CD4-positive, alpha-beta T cell treated with Interleukin-12 subunit alpha and Interleukin-12 subunit beta, for 1 hour (primary cell): ENCODE measurements at places on chromosomes 7 and 10.

DNA sequence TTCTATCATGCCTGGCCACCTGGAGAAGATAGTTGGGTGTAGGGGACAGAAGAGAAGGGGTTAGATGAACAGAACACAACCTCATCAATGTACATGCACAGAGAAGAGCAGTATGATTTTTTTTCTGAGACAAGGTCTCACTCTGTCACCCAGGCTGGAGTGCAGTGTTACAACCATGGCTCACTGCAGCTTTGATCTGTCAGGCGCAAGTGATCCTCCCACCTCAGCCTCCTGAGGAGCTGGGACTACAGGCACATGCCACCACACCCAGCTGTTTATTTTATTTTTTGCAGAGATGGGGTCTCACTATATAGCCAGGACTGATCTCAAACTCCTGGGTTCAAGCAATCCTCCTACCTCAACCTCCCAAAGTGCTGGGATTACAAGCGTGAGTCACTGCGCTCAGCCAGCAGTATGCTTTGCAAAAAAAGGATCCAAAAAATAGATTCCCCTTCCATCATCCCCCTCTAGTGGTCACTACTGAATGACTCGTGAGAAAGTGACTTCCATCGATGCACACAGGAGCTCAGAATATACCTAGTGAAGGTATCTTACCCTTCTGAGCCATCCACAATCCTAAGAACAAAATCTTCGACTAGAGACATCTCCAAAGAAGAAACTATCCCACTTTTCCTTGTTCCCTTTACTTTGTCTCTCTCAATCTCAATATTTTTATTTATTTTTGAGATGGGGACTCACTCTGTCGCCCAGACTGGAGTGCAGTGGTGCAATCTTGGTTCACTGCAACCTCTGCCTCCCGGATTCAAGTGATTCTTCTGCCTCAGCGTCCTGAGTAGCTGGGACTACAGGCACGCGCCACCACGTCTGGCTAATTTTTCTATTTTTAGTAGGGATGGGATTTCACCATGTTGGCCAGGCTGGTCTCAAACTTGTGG is 21.0 kb downstream of the ZCWPW1 start:
- DNase-seq, result peak; percentile 77

DNA sequence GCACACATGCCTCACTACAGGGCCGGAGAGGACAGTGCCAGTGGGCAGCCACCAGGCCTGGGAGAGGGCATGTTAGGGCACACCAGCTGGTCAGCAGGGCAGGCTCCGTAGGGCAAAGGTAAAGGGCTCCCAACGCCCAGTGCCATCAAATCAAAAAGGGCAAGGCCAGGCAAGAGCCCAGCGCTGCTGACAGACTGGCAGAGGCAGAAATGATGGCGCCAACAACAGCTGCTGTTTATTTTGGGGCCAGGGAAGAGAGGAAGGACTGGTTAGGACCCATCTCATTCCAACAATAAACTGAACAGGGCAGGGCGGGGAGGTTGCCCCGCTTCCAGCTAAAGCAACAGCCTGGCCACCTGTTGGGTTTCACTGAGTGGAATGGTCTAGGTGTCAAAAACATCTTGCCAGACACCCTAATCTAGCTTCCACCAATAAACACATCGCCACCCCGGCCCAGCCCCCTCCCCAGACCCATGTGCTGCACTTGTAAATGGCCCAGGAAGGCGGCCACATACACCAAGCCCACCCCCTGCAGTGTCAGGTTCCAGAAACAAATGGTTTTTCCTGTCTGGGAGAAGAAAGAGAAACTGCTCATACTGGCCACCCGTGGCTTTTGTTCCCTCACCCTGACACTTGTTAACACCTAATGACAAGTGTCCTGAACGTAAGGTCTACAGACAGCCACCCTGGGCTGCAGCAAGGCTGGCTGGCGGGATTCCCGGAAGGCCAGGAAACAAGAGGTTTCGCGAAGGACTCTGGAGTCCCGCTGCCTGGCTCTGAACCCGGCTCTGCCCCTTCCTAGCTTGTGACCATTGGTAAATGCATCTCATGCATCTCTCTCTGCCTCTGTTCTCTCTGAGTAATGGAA is 15.3 kb downstream of the SH3PXD2A start:
- no peak for DNase-seq

DNA sequence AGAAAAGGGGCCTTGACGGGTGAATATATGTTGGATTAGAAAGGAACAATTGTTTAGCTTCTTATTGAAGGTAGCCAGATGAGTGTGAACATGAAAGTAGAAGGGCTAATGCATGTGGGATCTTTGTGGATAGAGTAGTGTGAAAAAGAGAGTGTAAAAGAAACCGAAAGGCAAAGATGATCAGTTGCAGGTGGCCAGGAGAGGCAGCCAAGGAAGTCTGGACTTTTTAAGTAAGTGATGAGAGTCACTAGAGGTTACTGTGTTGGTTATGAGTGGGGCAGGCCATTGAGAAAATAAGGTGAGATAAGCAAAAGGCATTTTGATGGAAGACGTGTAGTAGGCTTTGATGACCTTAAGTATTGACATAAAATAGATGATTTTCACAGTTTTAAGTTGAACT is 64.7 kb upstream of the ETV1 start:
- no peak for DNase-seq

- no peak for DNase-seq
These were observed 3.9 kb upstream of the VGF start for GRCh38 chr7:101169110-101169837.

- no peak for DNase-seq
These were observed 71.5 kb downstream of the CARD11 start for GRCh38 chr7:2971914-2972834.

- DNase-seq, result peak; percentile 30
These were observed 24.3 kb downstream of the TECTB start for GRCh38 chr10:112307358-112308124.

GRCh38 chr7:111408724-111409123 is 153.6 kb downstream of the IMMP2L start:
- DNase-seq, result no peak
